ENCODE measurements at places on chromosomes 6 and 20.

DNA sequence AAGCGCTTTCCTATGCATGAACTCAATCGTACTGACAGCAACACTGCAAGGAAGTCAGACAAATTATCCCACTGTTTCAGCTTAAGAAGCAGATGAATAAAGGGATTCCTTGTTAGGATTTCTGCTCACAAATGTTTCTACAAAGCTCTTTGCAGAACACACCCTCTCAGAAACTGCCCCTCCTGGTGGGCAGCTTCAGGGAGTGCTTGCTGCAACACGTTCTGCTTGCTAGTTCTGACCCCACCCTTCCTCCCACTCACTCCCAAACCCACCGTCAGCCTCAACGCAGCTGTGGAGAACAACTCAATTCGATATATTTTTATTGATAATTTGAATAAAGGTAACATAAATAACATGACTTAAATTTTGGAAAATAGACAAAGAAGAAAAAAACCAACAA lies 250.8 kb upstream of the PRDM1 start:
- no peaks in the 10 kb centered on the region for H3K27me3 ChIP-seq
- no peak for DNase-seq
- H3K4me3 ChIP-seq: no peak overlapping the region
- no peak overlapping the region for H3K27ac ChIP-seq
- H3K4me1 ChIP-seq: peaks cover 17% of the 10 kb centered on the region
- no peaks in the 10 kb centered on the region for H3K36me3 ChIP-seq

GRCh38 chr6:56532766-56533551 lies 109.7 kb downstream of the DST start:
- no peaks in the 10 kb centered on the region for H3K27me3 ChIP-seq
- no peaks in the 10 kb centered on the region for H3K4me1 ChIP-seq
- no peaks in the 10 kb centered on the region for H3K36me3 ChIP-seq
- H3K4me3 ChIP-seq: no peak overlapping the region
- DNase-seq: no peak

GRCh38 chr6:5089481-5090438 lies 4.6 kb downstream of the PPP1R3G start:
- peaks cover 49% of the 10 kb centered on the region for H3K27me3 ChIP-seq
- no peak overlapping the region for H3K27ac ChIP-seq
- peaks cover 3% of the 10 kb centered on the region for H3K4me1 ChIP-seq
- no peak for DNase-seq
- H3K36me3 ChIP-seq: no peaks in the 10 kb centered on the region

DNA sequence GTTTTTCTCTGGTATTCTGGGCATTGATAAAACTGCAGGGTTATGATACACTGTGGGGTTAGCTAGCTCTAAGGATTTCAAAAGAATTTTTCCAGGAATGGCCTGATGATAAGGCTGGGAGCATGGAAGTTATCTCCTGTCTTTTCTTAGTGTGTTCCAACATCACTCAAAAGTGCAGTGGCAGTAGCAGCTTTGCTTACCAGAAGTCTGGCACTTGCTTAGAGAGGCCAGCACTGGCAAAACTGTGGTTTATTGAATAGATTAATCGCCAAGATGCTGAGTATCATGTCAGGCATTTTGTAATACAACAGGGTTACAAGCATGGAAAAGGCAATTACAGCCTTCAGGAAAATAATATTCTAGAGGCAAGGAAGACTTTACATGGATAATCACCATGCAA lies 719.5 kb upstream of the GJE1 start:
- H3K27me3 ChIP-seq: peaks cover 2% of the 10 kb centered on the region
- no peaks in the 10 kb centered on the region for H3K36me3 ChIP-seq
- H3K4me3 ChIP-seq: no peak overlapping the region
- H3K4me1 ChIP-seq: no peaks in the 10 kb centered on the region

- H3K27ac ChIP-seq: peak overlapping the region; percentile 80
- H3K36me3 ChIP-seq: peaks cover 42% of the 10 kb centered on the region
- peak overlapping the region; percentile 98 for H3K4me3 ChIP-seq
- peaks cover 38% of the 10 kb centered on the region for H3K4me1 ChIP-seq
- no peaks in the 10 kb centered on the region for H3K27me3 ChIP-seq
Observed at GRCh38 chr6:43181621-43181941, 415 bp upstream of the CUL9 start.
